Ascending aorta (tissue), 2 donors: ENCODE measurements at places on chromosomes 16 and 17. TPM values are rescaled to one million over a fixed set of nuclear protein-coding genes. Genes with fewer than 3 reads are reported as not detected.

- DNase-seq = no peak
Observed at GRCh38 chr17:74515941-74516340, 15.3 kb downstream of the CD300LB start.

DNA sequence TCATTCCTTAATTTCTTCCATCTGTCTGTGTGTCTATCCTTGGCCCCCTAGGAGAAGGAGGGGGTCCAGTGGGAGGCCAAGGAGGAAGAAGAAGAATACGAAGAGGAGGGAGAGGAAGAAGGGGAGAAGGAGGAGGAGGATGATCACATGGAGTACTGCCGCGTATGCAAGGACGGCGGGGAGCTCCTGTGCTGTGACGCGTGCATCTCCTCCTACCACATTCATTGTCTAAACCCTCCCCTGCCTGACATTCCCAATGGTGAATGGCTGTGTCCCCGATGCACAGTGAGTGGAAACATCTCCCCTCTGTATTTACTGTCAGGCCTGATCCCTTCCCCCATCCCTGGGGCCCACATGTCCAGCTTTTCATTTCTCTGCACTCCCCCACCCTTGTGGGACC lies 6.3 kb downstream of the CHD3 start:
- no peak for DNase-seq

DNA sequence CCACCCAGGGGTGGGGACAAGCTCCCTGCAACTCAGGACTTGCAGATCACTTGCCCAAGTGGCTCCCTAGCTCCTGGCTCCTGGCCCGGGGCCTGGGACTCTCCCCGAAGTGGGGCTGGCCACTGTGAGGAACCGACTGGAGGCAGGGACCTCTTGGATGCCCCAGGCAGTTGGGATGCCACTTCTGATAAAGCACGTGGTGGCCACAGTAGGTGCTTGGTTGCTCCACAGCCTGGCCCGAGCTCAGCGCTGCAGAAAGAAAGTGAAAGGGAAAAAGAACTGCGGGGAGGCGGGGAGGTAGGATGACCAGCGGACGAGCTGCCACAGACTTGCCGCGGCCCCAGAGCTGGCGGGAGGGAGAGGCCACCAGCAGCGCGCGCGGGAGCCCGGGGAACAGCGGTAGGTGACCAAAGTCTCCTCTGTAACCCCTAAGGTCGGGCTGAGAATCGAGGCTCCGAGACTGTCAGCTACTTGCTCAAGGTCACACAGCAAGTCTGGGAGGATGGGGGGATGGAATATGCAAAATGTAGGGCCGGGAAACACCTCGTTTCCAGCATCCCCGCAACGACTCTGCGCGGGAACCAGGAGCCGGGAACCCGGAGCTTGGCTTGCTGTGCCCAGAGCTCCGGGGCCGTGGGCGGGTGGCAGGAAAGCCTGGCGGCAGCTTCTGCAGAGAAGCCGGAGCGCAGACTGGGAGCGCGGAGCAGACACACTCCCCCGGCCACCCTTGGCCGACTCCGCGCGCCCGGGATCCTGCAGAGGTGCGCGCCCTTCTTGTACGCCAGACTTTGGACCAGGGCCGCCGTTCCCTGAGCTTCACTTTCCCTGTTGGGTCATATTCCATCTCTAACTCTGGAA lies 1.9 kb downstream of the CIITA start:
- DNase-seq = peak; percentile 74

DNA sequence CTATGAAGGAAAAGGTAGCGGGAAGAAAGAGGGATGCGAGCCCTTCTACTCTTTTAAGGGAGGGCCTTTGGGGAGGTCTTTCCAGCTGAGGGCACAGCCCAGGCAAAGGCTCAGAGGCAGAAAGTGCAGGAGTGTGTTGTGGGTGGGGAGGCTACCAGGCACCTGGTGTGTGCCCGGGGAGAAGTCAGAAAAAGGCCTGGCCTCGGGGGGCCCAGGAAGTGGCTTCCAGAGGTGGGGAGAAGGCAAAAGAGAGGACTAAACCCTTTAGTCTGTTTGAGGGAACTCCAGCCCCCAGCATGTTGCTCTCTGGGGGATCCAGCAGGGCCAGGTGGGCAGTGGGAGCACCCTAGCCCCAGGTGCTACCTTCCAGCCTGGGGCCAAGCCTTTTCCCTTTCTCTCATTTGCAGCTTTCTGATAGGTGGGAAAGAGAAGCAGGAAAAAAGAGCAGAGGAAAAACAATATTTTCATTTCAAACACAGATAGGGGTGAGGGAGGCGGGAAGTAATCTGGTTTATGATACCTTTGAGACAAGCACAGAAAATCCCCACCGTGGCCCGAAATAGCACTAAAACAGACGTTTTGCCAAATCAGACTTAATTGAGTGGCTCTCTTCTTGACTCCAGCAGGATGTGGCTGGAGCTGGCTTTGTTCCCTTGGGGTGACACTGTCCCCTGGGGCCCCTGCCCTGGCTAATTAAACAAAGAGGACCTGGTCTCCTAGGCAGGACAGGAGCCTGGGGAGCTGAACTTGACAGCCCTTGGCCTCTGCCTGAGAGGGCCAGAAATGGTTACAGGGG lies 10.4 kb downstream of the RAI1 start:
- no peak for DNase-seq

GRCh38 chr16:21324267-21324666 lies 46.2 kb upstream of the CRYM start:
- no peak for DNase-seq

- no peak for DNase-seq
Observed at GRCh38 chr16:48539485-48540221, 70.3 kb downstream of the N4BP1 start.

The PSKH1 gene
- total RNA-seq = 41.0 TPM

- peak; percentile 80 for DNase-seq
Observed at GRCh38 chr17:50289991-50290702, 15.9 kb downstream of the TMEM92 start.

DNA sequence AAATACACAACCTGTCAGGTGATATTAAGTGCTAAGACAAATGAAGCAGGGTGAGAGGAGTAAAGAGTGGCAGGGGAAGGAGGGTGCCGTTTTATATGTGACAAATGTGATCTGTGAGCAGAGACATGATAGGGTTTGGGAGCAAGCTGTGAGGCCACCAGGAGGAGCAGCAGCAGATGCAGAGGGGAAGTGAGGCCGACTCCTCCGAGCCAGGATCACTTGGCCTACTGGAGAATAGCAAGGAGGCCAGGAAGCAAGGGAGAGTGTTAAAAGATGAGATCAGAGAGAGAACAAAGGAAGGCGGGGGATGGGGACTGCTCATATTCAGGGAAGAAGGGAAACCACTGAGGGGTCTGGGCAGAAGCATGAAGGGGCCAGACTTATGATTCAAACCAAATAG lies 129.4 kb downstream of the TANGO6 start:
- no peak for DNase-seq

The CDH8 gene
- total RNA-seq = not detected

DNA sequence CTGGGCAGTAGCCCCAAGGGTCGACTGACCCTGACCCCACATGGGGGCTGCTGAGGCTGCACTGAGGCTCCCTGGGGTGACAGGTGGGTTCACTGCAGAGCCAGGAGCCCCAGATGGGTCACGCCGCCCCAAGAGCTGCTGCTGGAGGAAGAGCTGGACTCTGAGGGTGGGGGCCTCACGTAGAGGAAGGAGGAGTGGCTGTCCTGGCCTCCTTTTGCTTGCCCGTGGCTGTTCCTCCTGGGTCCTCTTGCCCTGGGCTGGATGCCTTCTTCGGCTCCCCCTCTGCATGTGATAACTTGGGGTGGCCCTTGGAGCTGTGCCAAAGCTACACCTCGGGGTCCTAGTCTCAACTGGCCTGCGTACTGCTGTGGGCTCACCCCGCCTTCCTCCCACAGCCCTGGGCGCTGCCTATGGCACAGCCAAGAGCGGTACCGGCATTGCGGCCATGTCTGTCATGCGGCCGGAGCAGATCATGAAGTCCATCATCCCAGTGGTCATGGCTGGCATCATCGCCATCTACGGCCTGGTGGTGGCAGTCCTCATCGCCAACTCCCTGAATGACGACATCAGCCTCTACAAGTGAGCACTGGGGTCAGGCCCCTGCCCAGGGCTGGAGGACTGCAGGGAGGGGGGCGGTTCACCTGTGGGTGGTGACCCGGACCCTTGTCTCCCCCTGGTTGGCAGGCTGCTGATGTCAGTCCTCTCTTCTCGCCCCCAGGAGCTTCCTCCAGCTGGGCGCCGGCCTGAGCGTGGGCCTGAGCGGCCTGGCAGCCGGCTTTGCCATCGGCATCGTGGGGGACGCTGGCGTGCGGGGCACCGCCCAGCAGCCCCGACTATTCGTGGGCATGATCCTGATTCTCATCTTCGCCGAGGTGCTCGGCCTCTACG lies 1.1 kb upstream of the AMDHD2 start:
- DNase-seq = no peak

DNA sequence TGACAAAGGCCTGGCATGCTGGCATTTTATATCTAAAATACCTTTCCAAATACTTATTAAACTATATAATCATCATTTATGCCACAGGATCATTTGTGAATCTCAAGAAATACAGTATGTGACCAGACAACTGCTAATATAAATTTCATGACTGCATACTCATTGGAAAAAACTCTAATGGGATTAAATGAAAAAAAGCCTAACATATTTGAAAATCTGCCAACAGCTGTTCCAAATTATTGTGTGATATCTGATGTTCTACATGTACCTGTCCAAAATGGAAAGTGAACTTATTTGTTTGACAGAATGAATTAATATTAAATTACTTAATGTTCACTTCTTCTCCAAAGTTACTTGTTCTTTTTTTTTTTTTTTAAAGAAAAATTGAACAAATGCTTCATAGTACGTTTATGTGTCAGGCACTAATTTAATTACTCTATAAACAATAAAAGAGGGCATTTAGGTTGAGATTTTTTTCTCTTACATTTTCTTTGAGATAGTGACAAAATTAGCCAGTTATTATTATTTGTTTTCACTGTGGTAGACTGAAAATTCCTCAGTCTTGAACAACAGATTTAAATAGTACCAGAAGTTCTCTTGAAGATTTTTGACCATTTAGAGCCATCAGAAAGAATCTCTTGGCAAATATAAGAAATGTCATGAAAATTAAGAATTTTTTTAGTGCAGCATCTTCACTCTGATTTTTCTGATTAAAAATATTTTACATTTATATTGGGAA lies 114.0 kb downstream of the FTO start:
- DNase-seq = no peak

GRCh38 chr17:32742681-32743538 lies 134.0 kb downstream of the MYO1D start:
- DNase-seq = no peak

DNA sequence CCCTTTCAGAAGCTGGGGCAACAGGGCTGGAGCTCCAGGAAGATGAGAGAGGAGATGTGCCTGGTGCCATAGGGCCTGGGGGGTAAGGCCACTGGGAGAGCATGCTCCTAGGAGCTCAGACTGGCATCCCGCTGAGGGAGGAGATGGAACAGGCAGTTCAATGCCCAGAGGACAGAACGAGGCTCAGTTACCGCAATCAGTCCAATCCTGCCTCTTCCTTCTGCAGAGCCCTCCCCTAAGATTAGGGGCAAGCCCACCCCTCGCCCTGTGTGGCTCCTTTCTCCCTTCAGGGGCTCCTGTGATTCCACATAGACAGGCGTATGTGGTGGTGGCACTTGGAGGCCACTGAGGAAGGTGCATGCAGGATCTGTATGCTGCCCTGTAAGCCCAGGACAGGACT lies 2.4 kb downstream of the CCDC42 start:
- DNase-seq = no peak

- DNase-seq = no peak
Observed at GRCh38 chr17:20979792-20980083, 63.1 kb downstream of the USP22 start.

GRCh38 chr17:30132615-30133014 lies 16.0 kb downstream of the NSRP1 start:
- no peak for DNase-seq

DNA sequence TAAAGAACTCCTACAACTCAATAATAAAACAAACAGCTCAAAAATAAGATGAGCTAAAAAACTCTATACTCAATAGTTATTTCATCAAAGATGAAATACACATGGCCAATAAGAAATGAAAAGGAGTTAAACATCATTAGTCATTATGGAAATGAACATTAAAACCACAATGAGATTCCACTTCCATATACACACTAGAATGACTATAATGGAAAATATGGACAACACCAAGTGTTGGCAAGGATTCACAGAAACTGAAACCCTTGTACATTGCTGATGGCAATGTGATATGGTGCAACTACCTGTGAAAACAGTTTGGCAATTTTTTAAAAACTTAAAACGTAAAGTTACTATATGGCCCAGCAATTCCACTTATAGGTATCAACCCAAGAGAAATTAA lies 91.4 kb downstream of the GRIN2A start:
- no peak for DNase-seq

GRCh38 chr17:43545383-43545632 lies 832 bp downstream of the ETV4 start:
- no peak for DNase-seq

- no peak for DNase-seq
Observed at GRCh38 chr16:79931721-79932120, 331.2 kb upstream of the MAF start.

The DDX5 gene
- total RNA-seq = 564 TPM

GRCh38 chr17:49573510-49574322 lies 2.0 kb upstream of the NXPH3 start:
- peak; percentile 71 for DNase-seq

The MYH1 gene
- total RNA-seq = not detected

- DNase-seq = no peak
Observed at GRCh38 chr17:39612291-39612894, 4.7 kb upstream of the NEUROD2 start.

DNA sequence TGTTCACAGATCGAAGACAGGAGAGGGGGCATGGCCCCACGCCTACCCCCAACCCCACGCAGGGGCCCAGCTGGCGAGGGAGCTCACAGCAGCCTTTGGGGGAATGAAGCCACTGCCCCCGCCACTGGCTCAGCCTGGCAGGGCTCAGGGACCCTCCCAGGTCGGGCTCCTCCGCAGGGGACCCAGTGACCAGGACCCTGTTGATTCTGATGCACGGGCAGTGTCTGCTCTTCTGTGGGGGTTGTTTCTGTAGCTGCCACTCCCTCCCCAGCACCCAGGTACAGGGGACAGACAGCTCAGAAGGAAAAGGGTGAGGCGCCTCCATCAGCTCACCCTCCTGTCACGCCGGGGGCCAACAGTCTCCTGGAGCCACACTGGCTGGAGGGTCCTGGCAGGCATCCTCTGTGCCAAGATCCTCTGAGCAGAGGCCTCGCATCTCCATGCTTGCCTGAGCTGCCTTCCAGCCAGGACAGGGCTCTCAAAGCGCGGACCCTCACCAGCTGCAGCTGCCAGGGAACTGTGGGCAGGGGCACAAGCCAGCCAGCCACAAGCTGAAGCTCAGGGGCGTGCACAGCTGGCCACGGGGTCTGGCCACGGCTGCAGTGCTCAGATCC lies 49.1 kb downstream of the ZNF778 start:
- DNase-seq = no peak

The KCNG4 gene
- not detected for total RNA-seq

GRCh38 chr17:17151962-17152361 lies 54.2 kb downstream of the PLD6 start:
- peak; percentile 97 for DNase-seq
